ENCODE measurements at places on chromosomes 6 and 20.
A peak's percentile ranks its signal among the peaks of the same experiment; 100 is the strongest.

DNA sequence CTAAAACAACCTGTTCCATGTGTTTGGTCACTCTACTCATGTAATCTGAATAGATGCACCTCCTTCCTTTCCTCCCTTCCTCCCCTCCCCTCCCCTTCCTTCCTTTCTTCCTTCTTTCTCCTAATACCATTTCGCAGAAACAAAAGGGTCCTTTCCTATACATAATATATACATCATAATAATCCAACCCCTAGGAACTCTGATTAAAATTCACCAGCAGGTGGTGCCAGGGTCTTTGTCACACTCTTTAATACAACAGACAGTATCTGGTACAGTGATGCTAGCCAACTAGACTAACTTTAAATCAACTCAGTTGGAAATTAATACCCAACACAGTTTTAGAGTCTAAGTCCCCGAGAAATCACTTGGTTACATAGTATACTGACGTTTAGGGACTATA is 181.2 kb upstream of the SHLD1 start:
- DNase-seq = peak; percentile 13

DNA sequence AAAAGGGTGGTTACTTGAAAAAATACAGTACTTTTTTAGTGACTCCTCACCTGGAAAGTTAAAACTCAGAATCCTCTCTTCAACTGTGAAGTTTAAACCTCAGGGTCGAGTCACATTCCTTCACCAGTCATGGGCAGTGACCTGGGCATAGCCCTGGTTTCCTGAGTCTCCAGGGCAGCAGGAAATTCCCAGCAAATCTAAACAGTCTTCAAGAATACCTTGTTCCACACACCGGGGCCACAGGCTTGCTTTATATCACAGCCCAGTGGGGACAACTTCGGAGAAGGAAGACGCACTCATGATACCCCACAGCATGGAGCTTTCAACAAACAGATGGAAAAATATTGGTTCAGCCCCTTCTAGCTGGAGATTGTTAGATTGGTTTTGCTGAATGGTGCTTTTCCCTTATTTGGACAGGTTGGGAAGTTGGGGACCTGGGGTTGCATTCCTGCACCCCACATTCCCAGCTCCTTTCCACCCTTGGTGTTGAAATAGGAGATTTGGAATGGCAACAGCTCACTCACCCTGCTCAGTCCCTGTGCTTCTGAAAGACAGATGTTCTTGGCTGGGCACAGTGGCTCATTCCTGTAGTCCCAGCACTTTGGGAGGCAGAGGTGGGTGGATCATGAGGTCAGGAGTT is 113.0 kb upstream of the TMEM170B start:
- no peak for DNase-seq

GRCh38 chr20:47809161-47809960 is 24.1 kb upstream of the SULF2 start:
- DNase-seq = no peak

GRCh38 chr6:124132256-124132655 is 328.6 kb downstream of the NKAIN2 start:
- DNase-seq = no peak

DNA sequence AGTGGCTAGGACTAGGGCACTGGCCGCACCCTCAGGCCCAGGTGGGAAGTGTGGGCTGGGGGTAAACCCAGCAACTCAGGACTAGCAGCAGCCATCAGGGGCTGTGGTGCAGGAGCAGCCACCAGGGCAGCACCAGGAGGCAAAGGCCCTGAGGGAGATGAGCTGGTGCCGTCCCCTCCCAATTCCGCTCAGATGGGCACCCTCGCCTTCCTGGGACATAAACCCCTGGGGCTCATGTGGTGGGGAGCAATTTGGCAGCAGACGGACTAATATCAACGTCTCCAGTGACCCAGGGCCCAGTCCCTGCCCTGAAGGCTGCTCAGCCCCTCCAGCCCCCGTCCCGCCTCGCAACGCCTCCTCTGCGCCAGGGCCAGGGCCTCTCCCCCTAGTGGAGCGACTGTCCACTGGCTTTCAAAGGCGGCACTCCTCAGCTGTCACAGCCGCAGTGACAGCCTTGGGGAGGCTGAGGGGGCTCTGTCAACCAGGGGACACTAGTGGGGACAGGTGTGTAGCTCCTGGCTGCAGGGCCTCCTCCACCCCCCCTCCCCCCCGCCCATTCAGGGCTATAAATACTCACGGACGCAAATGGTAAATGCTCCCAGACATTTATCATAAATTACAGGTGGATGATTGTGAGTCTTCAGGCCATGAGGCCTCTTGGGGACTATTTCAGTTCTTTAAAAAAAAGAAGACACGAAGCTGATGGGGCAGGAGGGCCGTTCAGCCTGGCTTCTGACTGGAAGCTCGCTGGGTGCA is 349.9 kb downstream of the ZFAND3 start:
- no peak for DNase-seq

DNA sequence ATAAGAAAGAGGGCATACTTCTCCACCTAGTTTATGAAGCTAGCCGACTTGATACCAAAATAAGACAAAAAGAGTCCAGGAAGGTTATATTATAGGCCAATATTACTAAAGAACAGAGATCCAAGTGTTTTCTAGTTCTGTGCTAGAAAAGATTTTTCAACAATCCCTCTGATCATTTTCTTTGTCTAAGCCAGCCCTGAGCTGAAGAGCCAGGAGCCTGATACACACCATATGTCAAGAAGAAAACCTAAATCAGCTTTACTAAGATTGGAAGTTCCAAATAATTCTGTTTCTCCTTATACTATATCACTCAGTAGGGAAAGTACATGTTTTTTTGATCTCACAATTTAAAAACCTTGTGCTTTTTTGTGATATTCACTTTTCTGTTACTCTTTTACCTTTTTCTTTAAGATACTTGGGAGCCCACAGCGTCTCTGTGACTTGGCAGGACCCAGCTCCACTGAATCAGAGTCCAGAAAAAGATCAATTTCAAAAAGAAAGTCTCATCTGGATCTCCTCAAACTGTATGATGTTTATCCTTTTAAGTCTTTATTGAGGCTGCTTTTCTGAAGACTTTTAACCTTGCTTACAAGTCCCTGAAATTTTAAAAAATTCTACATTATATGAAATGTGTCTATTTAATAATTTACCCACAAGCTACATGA is 43.0 kb upstream of the PBOV1 start:
- DNase-seq = no peak

- DNase-seq = no peak
Observed at GRCh38 chr6:113842165-113842564, 15.0 kb upstream of the MARCKS start.

DNA sequence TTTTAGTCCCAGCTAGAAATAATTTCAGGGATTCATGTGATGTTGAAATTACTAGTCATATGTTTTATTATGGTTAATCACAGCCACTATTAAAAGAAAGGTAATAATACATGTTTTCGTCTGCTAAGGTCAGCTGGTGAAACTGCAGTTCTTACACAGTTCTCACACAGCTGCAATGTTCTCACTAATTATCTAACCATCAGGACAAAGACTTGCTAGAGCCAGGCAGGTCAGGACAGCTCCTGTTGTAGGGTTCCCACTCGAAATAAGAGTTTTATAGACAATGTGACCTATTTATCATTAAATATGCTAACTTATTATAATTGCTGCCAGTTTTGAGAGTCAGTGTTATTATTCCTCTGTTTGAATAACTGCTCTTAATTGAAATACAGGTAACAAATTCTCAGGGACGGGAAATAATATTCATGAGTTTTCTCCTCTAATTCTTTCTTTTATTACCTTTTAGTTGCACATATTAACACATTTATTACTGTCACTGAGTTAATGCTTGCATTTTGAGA is 97.9 kb downstream of the GJA1 start:
- DNase-seq = no peak

- DNase-seq = no peak
Observed at GRCh38 chr6:7770601-7771000, 44.7 kb downstream of the BMP6 start.

DNA sequence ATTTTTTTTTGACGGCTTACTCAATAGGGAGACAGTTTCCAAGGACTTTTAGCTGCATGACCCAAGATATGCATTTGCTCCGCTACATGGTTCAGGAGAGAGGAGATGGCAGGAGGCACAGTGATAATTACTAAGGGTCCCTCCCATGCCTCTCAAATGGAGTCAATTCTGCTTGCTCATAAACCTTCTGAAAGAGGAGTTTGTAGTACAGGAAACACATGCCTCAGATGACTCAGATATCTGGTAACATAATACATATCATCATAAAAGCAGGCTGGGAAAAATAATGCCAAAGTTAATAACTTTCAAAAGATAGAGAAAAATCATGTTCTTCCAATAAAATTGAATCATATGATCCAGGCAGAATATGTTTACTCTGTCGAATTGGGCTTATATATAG is 97.6 kb upstream of the DEFB112 start:
- DNase-seq = no peak

GRCh38 chr20:16518784-16519084 is 54.5 kb downstream of the KIF16B start:
- DNase-seq = no peak

GRCh38 chr20:15396900-15397299 is 1059.5 kb upstream of the FLRT3 start:
- no peak for DNase-seq

- DNase-seq = no peak
Observed at GRCh38 chr6:138811866-138812265, 16.0 kb downstream of the ECT2L start.

DNA sequence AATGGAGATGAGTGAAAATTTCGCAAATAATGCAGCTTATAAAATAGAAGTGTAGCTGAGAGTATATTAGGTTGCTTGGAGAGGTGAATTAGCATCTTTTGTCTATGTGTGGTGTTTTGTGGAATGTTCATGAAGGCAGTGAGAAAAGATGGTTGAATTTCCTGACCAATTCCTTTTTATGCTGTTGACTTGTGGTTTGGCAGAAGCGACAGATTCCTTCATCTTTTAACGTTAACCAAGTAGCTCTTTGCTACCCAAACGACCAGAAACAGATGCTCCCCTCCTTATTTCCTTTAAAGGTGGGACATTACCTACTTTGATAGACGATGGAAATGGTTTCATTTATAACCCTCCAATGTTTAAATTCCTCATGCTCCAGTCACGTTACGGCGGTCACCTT is 390.5 kb downstream of the QKI start:
- no peak for DNase-seq

- DNase-seq = no peak
Observed at GRCh38 chr20:46368902-46369268, 37.5 kb downstream of the ELMO2 start.

- no peak for DNase-seq
Observed at GRCh38 chr6:158064725-158065251, 83.1 kb downstream of the SYNJ2 start.

DNA sequence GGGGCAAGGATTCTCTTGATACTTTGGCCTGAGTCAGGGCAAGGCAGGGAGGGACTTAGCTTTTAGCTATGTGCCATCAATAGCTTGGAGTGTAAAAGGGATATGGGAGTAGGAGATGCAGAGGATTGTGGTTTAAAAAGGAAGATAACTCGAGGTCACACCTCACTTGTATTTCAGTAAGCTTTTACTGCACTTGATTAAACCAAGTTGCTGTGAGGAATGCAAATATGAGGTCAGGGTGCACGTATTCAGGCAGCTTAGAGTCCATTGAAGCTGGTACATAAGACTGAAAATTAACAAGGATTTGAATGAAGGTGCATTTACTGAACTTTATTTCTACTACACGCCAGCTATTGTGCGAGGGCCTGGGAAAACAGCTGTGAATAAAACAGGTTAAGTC is 32.1 kb downstream of the DSTN start:
- no peak for DNase-seq

GRCh38 chr6:36973647-36974046 is 12.3 kb downstream of the MTCH1 start:
- DNase-seq = no peak

- DNase-seq = no peak
Observed at GRCh38 chr6:45838996-45839395, 176.7 kb downstream of the CLIC5 start.

DNA sequence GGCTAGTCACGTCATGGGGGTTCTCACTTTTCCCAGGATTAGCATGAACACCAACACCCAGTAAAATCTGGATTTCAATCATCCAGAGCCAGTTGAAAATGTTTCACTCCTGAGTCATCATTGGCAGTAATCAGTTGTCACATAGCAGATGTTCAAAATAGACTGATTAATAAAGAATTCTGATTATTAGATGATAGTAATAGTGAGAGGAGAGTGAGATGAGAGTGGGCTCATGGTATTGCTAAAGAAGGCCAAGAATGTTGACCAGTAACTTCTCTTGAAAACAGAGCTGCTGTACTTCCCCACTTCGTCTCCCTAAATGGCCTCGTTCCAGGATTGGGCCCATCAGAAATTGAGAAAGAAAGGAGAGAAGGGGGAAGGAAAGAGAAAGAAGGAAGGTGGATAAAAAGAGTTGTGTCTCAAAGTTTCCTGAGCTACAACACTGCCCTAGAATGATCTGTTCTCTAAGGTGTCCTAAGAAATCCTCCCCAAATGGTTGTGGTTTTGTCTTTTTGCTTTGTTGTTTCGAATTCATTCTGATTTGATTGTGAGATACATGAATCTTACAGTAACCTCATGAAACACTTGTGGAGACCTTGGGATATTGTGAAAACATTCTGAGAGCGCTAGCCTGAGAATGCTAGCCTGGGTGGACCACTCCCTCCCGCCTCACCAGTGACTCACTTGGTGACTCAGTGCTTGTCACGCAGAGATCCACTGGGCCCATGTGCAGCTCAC is 502.2 kb upstream of the JARID2 start:
- peak; percentile 37 for DNase-seq

DNA sequence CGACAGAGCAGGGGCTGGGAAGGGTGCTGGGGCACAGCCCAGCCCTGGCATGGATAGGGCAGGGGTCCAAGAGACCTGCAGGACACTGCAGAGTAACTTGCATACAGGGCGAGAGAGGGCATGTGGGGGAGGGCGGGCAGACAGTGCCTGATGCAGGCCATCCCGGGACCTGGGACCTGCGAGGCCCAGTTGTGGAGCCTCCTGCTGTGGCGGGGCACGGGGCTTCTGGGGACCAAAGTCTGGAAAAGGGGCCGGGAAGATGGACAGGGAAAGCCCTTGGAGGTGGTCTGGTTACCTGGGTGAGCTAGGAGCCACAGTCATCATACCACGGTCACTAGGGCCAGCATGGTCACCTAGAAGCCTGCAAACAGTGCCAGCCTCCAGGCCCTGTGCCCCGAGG is 412 bp upstream of the TUBB1 start:
- DNase-seq = no peak

GRCh38 chr20:51019656-51020592 is 3.0 kb downstream of the KCNG1 start:
- no peak for DNase-seq

GRCh38 chr6:122116119-122116834 is 283.2 kb upstream of the HSF2 start:
- DNase-seq = no peak

- DNase-seq = no peak
Observed at GRCh38 chr6:14824484-14825275, 421.2 kb upstream of the JARID2 start.

Data from activated T-helper 1 cell treated with Interleukin-2 at 50 U/mL for 16 hours (primary cell).